ENCODE measurements at places on chromosomes 5 and 9.

- DNase-seq = no peak
Observed at GRCh38 chr9:98412101-98412842, 156.8 kb upstream of the TBC1D2 start.

DNA sequence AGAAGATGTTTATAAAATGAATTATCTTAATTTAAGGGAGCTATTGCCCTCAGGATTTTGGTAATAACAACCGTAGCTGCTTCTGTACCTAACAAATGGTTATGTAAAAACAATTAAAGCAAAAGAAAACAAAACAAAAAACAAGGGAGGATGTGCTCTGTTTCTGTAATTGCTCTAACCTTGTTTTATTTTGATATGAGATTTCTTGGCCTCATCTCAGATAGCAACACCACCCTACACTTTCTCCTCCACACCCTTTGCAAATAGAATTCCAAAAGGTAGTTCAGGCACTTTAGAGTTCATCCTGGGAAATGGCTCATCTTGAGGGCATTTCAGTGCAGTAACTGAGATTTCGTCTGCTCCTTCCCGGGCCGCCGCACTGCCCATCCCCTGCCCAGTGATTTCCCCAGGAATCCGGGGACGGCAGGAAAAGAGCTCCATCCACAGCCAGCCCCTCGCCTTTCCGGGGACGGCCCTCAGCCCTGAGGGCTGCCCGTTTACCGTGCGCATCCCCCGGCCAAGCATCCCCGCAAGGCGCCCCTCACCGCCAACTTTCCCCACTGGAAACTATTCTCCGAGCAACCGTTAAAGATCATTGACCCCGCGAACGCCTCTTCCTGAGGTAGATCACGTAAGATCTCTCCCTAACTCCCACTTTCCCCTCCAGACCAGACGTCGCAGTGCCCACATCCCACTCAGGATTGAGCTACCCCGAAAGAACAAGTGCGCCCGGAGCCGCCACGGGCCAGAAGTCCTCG, 1.2 kb downstream of the FNBP1 start:
- no peak for DNase-seq

DNA sequence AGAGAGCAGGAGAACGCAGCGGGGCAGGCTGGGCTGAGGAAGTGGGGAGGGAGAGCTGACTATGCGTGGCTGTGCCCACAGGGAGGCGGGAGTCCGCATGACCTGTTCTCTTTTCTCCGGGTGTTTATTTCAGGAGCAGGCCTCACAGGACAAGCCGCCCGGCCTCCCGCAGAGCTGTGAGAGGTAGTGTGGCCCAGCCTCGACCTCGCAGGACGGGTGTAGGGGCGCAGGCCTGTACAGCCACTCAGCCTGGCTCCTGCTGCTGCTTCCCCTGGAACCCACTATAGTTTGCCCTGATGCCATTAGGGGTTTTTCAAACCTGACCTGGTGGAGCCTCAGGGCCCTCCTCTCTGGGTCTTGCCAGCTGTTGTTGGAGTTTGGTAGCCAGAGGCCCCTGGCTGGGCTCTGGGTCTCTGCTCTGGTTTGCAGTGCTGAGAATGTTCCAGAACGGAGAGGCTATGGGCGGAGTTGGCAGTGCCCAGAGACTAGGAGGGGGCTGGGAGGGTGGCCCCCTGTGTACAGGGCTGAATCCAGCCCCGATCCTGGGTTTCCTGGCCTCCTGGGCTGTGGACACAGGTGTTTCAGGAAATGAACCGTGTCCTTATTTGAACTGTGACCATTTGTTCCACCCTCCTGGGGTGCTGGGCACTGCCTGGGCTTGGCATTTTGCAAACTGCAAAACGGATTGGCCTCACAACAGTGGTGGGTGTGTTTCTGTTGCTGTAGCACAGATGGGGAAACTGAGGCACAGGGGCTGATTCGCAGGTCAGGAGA, 78.8 kb downstream of the WNK2 start:
- DNase-seq = no peak

GRCh38 chr5:178238711-178239592, 6.3 kb upstream of the PHYKPL start:
- DNase-seq = no peak

GRCh38 chr5:141094481-141095262, at the start of gene PCDHB2:
TSS of gene PCDHB2 (plus strand) at chr5:141094615. CDS start at chr5:141094791, 176 bp downstream.
- DNase-seq = no peak

DNA sequence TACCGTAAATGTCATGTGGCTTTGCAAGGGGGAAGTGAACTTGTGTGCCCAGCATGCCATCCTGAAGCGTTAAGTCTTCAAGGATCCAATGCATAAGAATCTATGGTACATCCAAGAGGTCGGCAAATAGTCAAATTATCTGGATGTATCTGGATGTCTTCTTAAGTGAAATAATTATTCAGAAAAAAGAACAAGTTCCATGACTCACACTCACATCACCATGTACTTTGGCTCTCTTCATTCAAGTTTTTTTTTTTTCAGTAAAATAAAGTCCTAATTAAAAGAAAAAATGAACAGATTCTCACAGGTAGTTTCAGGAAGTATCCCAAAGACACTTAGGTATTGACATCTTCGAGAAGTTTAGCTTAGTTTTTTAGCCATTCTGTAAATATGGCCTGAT, 62.7 kb upstream of the MEGF10 start:
- DNase-seq = no peak

GRCh38 chr9:29212397-29213387, 1639.4 kb upstream of the C9orf72 start:
- DNase-seq = no peak

DNA sequence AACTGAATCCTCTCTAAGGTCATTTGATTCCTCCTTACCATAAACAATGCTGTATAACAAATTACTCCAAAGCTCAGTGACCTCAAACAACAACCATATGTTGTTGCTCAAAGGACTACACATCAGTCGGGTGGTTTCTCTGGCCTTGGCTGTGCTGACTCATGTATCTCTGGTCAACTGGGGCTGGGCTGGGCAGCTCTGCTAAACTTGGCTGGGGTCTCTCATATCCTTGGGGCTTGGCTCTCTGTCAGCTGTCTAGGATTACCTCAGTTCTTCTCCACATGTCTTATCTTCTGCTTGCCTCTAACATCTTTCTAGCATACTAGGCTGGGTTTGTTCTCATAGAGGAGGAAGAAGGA, 86.4 kb downstream of the GALNT10 start:
- no peak for DNase-seq

- DNase-seq = no peak
Observed at GRCh38 chr5:165616490-165617405, 2111.3 kb downstream of the MAT2B start.

- no peak for DNase-seq
Observed at GRCh38 chr5:150146235-150146634, 9.4 kb downstream of the PDGFRB start.

- DNase-seq = no peak
Observed at GRCh38 chr9:116100711-116101121, 52.9 kb upstream of the PAPPA start.

DNA sequence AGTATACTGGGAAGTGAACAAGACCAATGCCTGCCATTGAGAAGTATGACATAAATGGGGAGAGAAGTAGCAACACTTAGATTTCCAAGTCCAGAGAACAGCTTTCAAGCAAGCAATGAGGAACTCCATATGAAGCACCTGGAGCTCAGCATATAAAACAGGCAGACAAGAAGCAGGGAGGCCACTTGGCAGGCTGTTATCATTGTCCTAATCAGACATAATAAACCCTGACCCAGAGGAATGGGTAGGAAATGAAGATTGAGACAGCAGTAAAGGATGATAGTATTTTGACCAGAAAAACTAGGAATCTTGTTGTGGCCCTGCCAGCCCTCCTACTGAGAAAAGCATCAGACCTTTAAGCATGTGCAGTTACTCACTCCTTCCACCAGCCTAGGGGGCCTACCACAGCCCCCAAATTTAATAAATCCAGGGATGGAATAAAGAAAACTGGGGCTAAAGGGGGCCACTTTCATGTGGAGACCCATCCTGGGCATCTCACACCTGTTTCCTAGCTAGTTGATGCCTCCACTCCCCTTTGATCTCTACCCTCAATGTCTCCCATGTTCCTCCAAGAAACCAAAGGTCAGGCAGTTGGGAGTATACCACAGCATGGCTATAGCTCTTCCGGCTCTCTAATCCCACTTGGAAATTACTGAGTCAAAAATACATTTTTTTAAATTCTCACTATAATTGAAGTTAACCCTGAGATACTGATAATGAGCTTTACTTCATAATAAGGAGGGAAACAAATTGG, 135.1 kb downstream of the SIL1 start:
- DNase-seq = no peak

DNA sequence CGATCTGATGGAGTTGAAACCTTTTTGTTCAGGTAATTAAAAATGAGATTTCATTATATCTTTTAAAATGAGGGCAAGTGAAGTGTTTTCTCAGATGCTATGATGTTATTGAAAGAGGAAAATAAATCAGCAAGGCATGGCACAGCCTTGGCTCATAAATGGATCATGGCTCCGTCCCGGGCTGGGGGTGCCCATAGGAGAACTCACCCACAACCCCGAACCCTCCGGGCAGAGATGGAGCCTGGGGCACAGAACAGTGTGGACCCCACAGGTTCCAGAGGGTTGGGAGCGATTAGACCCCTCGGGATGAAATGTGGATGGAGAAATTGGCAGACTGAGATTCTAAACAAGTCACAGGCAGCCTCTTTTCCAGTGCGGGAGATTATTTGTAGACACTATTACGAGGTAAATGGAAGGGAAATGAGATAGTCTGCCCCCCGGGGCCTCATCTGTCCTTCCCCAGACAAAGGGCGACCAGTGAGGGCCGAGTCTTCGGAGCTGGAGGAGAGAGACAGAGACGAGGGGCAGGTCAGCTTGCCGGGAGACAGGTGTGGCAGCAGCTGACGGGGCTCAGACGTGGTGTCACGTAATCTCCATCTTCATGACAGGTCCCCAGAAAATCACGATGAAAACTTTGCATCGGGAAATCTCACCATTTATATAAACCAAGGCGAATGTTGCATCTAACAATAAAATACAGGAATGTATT, 33.7 kb downstream of the NDUFS6 start:
- no peak for DNase-seq

GRCh38 chr5:2023196-2023595, 140.5 kb upstream of the IRX4 start:
- DNase-seq = no peak

GRCh38 chr9:69971643-69972449, 71.8 kb upstream of the MAMDC2 start:
- DNase-seq = no peak

DNA sequence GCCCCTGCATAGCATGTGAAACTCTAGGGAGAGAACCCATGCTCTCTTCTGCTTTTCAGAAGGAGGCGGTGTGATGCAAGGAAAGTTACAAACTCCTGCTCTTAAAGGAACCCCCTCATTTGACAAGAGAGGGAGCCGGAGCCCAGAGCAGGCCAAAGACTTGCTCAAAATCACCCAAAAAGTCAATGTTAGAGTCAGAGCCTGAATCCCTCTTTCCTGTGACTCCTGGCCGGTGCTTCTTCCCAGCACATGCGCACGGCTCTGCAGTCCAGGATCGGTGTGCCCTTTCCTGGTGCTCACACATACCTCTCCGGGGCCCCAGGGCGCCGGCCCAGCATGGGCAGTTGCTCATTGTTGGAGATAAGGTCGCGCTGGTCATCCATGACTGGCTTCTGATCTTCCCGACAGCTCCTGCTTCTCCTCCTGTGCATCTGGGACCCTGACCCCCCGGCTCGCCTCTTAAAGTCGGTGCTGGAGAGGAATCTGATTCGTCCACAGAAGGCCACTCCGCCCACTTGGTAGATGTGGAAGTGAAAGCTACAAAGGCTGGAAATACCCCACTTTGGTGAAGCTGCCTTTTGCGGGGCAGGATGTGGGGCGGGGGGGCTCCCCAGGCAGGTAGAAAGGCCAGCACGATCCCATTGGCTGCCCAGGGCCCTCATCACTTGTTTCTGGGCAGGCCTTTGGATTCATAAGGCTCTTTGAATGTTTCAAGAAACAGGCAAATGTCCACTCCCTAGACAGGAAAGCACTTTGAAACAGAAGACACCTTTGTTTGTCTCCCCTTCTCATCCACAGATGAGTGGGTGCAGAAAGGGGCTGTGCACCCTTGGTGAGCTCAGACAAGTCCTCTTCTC, at the start of gene CD74:
Gene CD74, minus strand, starts transcription at position 592 of the 857 bp plus-strand sequence. Its CDS starts 161 bp downstream, at position 431.
- DNase-seq = peak; percentile 66

- no peak for DNase-seq
Observed at GRCh38 chr5:4225741-4226140, 630.1 kb downstream of the IRX1 start.

Measured in kidney epithelial cell (primary cell).